Astrocyte (in vitro differentiated cells and primary cell): ENCODE measurements at places on chromosomes 5 and 9.
A peak's percentile ranks its signal among the peaks of the same experiment; 100 is the strongest.

DNA sequence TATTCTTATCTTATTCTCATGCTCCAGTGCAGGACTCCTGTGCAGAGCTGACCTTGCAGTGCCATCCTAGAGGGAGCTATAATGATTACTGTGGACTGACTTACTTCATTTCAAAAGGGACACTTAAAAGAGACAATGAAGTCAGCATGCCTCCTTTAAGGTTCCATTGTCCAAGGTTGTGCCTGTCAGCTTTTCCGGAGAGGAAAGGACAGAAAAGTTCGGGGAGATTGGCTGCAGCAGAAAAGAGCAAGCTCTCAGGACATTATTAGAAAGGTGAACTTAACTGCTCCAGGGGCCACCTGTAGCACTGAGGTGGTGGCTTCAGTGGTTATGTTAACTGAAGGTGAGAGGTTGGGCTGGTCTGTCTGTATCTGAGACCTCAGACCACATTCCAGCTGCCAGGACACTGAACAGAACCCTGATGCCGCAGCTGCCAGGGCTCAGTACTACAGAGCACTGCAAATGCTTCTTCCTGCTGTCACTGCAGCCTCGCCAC lies 112.9 kb downstream of the ST8SIA4 start:
- DNase-seq = no peak

DNA sequence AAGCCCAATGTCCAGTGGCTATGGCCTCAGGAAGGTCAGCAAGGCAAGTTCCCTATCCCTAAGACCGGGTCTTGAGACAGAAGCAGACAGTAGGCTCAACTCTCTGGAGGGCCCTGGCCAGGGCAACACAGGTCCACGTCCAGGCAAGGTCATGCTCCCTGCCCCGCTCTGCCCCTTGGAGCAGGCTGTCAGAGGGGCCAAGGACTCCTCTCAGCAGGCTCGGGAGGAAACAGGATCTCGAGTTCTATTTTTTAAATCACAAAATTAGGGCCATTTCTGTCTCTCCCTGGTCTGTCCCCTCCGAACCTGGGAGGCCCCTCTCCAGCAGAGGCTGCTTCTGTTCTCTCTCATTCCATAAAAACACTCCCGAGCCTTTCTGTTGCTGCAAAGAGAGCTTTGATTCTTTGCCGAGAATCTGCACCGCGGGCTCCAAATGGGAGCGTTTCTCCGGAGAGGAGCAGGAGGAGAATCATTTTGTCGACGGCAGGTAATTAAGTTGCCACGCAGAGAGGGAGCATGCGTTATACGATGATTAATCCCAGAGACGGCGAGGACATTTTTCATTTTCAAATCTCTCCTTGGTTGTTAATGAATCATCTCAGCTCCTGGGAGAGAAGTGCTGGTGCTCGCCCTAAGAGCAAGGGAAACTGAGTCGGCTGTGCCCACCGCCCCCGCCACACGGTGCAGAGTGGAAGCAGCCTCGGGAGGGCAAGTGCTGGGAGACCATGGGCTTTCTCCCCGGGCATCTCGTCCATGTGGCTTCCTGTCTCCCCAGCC lies 24.5 kb upstream of the FCN1 start:
- peak; percentile 2 for DNase-seq

DNA sequence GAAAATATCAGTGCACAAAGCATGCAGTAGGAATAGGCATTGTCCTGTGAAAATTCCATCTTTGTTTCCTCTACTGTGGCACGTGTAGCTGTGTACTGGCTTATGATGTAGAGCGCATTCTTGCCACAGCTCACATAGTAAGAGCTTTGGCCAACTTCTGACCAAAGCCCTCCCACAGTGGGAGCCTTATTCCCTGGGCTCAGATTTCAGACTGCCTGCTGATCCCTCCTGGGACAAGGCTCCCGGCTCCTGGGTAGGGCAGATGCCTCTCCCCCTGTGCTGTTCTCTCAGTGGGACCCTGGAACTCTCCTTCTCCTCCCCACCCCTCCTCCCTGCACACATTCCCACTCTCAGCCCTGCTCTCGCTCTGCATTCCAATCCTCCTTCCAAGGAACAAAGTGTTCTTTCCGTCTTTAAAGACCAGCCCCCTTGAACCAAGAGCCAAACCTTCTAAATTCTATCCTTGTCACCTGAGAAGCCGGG lies 17.5 kb downstream of the LCP2 start:
- DNase-seq = no peak

DNA sequence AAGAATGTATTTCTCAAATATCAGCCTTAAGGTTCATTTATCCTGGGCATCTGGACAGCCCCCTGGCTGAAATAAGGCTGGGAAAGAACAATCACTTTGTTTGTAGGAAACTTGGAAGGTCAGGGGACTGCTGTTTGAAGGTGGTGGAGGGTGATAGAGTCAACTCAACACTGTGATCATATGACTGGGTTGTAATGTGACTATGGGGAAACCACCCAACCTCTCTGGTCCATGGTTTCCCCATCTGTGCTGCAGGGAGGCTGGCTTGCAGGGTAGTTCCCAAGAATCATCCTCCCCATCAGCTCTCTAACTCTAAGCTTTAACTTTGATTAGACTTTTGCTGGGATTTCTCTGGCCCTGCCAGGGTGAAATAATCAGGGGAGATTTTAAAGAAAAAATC lies 10.0 kb downstream of the INSYN2B start:
- DNase-seq = no peak

- DNase-seq = no peak
Measured at GRCh38 chr9:112367465-112367864, 12.4 kb upstream of the HSDL2 start.
